ENCODE measurements at places on chromosomes 1 and 21.

DNA sequence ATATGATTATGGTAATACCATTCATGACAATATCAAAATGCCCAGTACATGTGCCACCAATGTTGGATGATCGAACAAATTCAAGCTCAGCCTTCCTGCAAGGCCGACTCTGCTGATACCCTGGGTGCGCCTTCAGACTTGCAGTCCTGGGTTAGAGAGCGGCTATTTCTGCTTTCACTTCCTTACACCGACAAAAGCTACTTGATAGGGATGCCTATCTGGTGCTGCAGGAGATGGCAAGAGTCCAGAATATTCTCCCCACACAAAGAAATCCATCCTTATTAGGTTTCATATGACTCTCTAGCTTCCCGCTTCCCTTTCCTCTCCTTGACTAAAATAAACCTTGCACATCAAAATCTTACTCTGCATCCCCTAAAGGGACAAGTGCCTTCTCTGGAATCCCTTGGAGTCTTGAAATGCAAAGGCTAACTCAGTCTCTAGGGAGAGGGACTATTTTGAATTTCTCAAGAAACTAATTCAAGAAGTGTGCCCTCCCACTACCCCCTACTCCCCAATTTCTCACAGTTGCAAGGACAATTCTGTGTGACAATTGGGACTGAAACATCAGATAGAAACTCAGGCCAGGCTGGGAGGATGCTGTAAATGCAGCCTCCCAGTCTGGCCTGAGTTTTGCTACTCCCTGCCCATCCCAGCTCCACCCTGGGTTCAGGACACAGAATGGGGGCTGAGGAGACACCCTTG lies 103.1 kb upstream of the USP24 start:
- no peak for DNase-seq

DNA sequence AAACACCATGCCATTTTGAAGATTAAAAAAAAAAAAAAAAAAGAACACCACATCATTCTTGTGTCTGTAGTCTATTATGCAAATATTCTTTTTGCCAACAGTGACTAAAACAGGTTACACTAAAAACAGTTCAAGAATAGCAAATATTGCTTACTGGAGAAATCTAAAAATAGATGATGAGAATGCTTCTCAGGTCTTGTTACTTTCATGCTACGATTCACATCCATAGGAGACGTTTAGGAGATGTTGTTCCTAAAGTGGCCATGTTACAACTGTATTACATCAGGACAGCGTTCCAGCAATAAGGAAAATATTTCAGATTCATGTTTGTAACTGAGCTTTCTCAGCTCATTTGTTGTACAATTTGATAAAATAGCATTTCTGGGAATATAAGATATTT lies 32.3 kb downstream of the RAB3GAP2 start:
- DNase-seq, result no peak

DNA sequence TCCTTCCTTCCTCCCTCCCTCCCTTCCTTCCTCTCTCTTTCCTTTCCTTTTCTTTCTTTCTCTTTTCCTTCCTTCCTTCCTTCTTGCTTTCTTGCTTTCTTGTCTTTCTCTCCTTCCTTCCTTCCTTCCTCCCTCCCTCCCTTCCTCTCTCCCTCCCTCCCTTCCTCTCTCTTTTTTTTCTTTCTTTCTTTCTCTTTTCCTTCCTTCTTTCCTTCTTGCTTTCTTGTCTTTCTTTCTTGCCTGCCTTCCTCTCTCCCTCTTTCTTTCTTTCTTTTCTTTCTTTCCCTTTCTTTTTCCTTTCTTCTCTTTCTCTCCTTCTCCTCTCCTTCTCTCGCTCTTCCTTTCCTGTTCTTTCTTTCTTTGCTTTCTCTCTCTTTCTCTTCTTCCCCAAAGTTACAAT lies 728.4 kb upstream of the ADAMTS5 start:
- DNase-seq, result no peak

DNA sequence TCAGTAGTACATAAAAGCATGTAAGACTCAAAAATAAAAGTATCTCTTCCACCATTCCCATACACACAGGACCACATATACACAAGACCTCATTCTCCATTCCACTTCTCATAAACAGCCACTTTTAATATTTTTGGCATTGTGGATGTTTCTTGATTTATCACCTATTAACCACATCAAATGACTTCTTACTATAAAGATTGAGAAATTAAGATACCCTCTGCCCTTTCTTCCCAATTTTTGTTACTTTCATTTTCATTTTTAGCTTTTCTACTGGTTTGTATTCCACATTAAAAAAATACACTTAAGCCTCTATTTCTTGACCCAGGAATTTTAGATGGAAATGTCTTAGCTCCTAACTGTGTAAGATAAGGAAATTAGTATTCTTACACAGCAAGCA lies 22.8 kb downstream of the AKT3 start:
- no peak for DNase-seq

DNA sequence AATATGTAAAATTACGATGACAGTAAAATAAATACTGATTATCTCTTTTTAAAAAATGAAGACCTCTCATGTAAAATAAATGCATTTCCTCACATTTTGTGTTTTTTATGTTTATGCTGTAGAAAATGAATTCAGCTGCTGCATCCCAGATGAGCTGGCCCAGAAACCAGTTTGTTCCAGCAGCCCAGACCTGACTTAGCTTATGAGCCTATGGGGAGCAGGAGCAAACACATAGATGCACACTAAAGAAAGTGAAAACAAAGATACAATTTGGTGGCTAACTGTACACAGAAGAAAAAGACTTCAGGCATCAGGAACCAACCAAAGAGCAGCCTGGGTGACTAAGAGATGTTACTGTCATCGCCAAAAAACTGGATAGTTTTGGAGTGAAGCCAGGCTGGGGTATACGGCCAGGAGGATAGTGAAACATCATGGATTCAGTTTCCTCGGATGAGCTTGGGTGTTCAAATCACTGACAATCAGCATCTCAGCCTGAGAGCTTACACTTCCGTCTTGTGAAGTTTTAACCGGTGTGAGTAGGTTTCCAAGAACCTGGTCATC lies 113.9 kb upstream of the BACE2 start:
- DNase-seq, result no peak

DNA sequence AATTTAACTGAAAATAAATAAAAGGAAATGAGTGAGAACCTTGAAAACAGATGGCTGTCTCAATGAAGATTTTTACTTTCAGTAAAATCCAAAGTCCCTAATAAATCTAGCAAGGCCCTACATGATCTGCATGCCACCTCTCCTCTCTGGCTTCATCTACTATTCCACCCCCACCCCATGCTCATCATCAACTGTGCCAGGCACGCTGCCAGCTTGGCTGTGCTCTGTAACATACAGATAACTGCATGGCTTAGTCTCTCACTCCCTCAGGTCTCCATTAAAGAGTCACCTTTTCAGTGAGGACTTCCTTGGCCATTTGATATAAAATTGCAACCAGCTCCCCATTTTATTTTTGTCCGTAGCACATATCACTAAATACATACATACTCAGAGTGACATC lies 26.7 kb downstream of the RGSL1 start:
- DNase-seq, result no peak

DNA sequence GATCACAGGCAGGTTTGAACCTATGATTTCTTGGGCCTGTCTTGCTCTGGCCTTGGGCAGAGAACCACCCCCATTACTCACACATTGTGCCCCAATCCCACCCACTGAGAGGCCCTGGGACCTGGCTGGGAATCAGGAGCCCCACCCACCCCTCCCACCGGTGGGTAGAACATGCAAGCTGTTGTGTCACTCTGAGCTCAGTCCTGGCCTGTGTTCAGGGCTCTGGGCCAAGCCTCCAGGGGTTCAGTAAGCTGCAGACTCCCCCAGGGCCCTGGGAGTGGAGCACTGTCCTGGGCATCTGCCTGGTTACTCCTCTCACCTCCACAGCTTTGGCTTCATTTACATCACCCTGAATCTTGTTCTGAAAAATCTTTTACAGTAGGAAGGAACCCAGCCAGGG lies 270.5 kb downstream of the RRAGC start:
- no peak for DNase-seq
